ENCODE measurements at places on chromosomes 12 and 14.

DNA sequence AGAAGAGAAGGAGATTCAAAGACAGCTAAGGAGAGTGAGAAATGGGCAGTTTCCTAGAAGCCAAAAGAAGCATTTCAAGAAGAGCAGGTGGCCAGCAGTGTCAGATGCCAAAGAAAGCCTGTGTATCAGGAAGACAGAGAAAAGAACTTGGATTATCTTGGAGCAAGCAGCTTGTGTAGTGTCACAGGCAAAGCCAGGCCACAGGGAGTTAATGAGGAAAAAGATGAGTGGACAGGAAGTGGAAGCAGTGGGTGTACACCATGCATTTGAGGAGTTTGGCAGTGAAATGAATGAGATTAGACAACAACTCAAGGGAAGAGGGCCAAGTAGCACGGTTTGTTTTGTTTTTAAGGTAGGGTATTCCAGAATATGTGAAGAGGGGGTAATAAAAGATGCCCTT lies 5.6 kb upstream of the MYH7 start:
- no peak for DNase-seq

GRCh38 chr14:50475460-50475859 lies 56.9 kb downstream of the MAP4K5 start:
- DNase-seq, result no peak

DNA sequence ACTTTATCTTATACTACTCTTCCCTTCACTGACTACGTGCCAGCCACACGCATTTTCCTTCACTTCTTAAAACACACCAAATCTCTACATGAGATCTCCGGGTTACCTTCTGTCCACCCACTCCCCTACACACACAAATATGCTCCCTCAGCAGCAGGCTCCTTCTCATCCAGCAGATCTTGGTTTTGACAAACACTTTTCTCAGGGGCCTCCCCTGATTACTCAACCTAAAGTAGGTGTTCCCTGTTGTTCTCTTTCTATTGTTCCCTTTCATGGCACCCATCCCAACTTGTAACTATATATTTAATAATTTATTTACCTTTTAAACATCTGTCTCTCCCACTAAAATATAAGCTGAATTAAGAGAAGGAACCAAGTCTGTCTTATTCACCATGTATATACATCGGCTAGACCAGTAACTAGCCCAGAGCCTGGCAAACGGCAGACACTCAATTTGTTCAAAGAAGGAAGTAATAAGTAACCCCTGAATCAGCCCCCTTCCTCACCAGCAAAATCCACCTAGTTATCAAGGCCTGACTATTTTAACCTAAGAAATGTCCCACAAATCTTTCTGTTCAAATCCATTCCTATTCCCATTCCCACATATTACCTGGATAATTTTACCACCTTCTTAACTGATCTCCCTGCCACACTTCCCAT lies 2.7 kb downstream of the C2CD5 start:
- no peak for DNase-seq

DNA sequence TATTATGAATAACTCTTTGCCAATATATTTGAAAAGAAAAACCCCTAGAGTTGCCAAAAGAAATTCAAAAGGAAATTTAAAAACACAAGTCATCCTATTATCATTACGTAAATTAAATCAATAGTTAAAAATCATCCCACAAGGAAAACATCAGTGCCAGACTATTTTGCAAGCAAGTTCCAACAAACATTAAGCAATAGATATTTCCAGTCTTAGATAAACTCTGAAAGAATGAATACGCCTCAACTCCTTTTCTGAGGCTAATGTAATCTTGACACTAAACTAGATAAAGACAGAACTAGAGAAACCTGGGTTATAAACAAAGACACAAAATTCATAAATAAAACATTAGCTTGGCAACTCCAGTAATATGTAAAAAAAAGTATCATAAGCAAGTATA lies 245.9 kb downstream of the FOXN3 start:
- DNase-seq, result no peak

GRCh38 chr12:113910751-113911272 lies 55.3 kb downstream of the RBM19 start:
- no peak for DNase-seq

DNA sequence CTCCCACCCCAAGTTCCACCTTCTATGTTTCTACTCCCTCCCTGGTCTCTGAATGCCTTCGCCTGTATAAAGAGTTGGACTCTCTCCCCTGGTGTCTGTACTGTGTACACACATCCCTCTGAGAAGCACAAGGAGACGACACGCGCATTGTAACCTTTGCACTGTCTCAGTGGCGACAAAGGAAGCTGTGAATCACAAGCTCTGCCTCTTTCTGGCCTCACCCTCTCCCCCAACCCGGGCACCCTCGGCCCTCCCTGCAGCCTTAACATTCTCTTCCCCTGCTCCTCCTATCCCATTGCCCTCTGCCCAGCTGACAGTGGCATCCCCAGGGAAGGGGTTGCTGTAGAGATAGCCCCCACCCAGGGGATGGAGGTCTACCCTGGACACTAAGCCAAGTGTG lies 2.5 kb upstream of the SMARCD1 start:
- no peak for DNase-seq

Data from stimulated activated CD8-positive, alpha-beta memory T cell treated with anti-CD3 and anti-CD28 coated beads, Interleukin-12 subunit alpha, Interleukin-12 subunit beta, amount 100 ng/mL, for 1 hour (primary cell).